ENCODE measurements at places on chromosomes 5 and 9.
A peak's percentile ranks its signal among the peaks of the same experiment; 100 is the strongest.

GRCh38 chr5:123545506-123545905, 33.5 kb downstream of the CSNK1G3 start:
- peak; percentile 9 for DNase-seq

- no peak for DNase-seq
Observed at GRCh38 chr5:81023261-81023970, 63.3 kb downstream of the RASGRF2 start.

GRCh38 chr5:127344931-127345330, 54.3 kb downstream of the MEGF10 start:
- DNase-seq, result no peak

- DNase-seq, result no peak
Observed at GRCh38 chr5:81010336-81011169, 50.4 kb downstream of the RASGRF2 start.

GRCh38 chr9:120572472-120572871, 7.5 kb downstream of the CDK5RAP2 start:
- DNase-seq, result no peak

DNA sequence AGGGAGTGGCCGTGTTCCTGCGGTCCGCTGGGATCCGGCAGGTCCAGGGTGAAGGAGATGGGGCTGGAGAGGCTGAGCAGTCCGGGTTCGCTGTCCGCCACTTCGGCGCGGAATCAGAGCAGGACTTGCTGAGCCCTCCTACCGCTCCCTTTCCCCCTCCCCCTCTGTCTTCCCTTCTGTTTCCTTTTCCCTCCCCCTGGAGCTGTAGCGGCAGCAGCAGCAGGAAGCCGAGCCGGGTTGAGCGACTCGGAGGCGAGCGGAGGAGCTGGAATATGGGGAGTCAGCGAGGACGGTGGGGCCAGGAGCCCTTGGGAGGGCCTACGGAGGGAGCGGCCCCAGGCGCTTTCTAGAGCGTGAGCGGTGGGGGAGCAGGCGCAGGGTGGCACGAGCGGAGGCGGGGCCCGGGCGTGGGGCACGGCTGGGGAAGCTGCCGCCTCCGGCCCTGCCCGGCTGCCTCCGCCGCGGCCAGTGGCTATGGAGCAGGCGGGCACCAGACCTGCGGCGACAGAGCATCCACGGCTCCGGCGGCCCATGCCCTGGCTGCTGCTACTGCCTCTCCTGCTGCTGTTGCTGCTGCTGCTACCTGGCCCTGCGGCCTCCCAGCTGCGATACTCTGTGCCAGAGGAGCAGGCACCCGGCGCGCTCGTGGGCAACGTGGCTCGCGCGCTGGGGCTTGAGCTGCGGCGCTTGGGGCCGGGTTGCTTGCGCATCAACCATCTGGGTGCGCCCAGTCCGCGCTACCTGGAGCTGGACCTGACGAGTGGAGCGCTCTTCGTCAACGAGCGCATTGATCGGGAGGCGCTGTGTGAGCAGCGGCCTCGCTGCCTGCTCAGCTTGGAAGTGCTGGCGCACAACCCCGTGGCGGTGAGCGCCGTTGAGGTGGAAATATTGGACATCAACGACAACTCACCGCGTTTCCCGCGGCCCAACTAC, at the start of gene PCDHAC2:
PCDHAC2 (plus strand) TSS at position 184 of the 933 bp plus-strand sequence; CDS start at position 475, 291 bp downstream.
- no peak for DNase-seq

GRCh38 chr5:177355868-177356168, 1.9 kb upstream of the RGS14 start:
- DNase-seq, result no peak

- no peak for DNase-seq
Observed at GRCh38 chr9:116998305-116998704, 311.2 kb downstream of the TRIM32 start.

DNA sequence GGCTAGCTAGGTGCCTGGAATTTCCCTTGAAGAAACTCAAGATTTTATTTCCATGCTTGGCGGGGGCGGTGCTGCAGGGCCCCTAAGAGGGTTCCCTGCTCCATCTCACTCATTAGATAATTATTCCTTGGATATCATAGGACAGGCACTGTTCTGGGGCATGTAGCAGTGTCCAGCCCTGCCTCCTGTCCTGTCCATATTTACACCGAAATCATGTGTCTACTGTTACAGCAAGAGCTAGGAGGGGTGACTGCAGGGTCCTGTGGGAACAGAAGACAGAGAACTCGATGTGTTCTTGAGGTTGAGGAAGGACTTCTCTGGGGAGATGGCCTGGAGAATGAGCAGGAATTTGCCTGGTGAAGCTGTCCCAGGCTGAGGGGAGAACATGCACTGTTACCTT, 96.6 kb downstream of the CYFIP2 start:
- no peak for DNase-seq

GRCh38 chr9:34498553-34498952, 24.2 kb downstream of the ENHO start:
- DNase-seq, result no peak

DNA sequence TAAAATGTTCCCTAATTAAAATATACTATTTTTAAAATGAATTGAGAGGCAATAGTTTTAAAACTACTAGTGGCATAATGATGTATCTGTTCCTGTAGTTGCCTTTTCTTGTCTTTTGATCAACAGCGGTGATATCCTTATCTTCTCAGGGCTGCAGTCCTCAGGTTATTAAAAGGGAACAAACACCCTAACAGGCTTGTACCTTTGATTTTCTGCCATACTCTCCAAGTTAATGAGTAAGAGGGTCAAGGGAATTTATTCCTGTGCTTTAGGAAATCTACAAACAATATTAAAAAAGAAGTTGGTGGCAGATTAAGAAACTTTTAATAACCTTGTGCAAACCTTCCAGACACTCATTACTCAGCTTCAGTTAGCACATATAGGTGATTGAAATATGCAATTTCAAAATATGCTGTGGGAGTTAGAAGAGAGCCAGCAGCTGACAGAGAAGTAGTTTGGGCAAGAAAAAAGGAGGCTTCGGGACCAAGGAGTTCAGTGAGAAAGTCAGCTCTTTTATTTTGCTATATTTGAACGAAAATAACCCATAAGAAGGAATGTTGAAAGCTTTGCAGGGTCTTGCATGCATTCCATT, 81.0 kb upstream of the TLE4 start:
- DNase-seq, result no peak

DNA sequence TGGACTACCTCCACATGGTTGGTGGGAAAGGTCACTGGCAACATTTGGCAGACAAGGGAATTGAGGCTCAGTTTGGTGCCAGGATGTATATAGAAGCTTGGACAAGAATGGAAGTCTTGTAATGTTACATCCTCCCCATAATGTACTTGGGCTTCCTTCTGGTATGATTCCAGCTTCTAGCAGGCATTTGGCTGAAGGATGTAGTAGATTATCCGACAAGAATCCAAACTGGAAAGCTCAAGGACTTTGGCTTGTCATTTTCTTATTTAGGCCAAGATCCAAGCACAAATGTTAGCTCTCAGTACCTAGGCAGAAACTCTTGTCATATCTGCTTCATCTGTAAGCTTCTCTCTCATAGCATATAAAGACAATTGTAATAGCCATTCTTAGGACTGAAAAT, 209.1 kb downstream of the MAPKAP1 start:
- no peak for DNase-seq

DNA sequence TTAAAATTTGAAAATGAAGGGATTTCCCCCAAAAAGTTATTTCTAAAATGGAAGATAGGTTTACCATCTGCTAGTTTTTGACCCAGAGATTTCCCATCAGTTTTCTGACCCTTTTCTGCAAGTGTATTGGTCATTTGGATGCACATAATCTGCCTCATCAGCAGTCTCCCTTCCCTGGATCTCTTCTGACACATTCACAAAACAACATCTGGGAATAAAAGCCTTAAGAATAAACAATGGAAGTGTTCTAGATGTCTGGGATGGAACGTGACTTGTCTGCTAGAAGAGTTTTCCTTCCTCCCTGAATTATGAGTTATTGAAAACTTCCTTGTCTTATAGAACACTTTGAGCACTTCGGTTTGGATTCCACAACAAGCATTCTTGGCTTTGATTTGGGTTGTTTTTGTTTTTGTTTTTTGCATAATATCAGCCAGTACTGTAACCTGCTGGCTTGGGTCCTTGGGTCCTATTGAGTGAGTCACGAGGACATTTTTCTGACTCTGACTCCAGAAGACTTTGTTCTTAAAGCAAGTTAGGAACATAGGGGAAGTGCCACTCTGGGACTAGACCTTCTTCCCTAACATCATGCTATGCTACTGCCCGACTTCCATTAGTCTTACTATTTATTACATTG, 18.2 kb upstream of the ESM1 start:
- DNase-seq, result no peak

DNA sequence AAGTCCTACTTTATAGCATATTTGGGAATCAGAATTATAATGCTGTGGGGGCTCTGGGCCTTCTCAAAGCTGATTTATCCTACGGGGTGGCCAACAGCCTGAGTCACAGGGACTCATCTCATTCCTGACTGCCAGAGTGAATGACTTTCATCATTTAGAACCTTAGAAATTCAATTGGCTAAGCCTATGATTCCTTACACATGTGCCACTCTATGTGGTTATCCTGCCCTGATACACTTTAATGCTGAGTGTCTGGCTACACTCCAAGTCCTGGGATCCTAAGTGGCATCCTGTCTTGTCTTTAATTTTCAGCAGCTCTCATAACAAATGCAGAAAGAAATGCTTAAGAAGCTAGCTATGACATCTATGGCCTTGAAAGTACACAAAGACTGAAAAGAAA, 75.2 kb upstream of the FREM1 start:
- DNase-seq, result no peak

GRCh38 chr5:13766236-13766635, 178.3 kb downstream of the DNAH5 start:
- no peak for DNase-seq

- no peak for DNase-seq
Observed at GRCh38 chr5:173633304-173633703, 16.9 kb upstream of the BOD1 start.

- no peak for DNase-seq
Observed at GRCh38 chr5:6719896-6720560, 6.8 kb downstream of the TENT4A start.

DNA sequence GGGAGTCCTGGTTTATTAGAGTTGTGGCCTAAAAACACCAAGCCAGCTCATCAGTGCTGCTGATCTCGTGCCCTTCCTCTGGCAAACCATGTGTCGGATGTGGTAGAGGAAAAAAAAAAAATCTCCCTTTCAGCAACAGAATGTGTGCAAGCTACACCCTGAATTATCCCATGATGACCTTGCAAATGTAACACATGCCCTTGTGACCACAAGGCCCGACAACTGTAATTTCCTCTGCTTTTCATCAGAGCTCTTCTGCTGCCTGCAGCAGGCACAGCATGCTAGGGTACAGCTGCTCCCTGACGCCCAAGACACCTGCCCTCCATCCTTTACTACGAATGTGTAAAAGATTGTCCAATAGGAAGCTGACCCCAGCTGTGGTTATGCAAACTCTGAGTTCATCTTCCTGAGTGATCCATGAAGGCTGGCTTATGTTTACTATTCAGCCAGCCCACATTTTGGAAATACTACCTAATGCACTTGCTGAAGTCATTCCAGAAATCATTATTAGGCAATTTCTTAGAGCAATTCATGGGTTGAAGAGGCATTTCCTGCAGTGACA, 14.6 kb upstream of the BNC2 start:
- DNase-seq, result peak; percentile 1

DNA sequence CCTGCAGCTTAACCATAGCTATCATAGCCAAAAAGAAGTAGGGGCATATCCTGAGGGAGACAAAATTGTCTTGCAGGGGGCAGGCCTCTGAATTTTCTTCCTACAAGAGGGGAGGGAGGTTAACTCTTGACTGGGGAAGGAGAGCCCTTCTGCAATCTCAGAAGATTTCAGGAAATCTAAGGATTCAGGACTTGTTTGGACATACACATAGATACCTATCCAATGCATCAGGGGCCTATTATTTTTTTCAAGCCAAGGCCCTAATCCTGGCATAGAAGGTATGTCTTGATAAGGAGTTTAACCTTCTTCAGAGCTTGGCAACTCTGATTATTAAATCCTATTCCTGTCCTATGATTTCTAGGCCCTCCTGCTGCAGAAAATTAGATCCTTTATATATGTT, 375.1 kb upstream of the ACTBL2 start:
- no peak for DNase-seq

DNA sequence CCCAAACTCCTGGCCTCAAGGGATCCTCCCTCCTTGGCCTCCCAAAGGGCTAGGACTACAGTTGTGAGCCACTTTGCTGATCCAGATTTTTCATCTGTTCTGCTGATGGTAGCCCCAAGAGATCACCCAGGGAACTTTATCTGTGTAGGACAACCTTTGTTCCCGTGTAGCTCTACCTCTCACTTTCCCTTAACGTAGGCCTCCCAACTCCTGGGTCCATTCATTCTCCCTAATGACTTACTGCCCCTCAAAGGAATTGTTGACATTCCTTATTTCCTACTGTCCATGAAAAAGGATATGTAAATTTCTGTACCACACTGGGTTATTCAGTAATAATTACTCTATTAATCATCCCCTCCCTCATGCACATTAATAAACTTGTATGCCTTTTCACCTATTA, 51.0 kb upstream of the PHF24 start:
- no peak for DNase-seq

GRCh38 chr5:125088522-125089105, 342.2 kb upstream of the ZNF608 start:
- no peak for DNase-seq

DNA sequence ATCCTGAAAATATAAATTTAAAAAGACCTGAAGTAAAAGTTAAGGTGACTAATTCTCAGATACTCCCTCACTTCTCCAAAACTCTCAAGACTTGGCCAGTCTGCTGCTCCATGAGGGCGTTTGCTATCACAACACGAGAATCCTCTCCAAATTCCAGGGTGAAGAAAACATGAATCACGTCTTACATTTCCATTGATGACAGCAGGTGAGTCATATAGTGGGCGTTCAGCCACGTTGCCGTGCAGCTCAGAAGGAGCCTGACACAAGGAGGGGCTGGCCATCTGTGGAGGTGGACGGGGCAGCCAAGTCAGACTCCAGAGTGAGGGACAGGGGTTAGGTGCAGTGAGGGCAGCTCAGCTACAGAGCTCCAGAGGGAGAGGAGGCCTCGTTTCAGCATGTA, 555.1 kb upstream of the ADAMTS16 start:
- DNase-seq, result no peak

DNA sequence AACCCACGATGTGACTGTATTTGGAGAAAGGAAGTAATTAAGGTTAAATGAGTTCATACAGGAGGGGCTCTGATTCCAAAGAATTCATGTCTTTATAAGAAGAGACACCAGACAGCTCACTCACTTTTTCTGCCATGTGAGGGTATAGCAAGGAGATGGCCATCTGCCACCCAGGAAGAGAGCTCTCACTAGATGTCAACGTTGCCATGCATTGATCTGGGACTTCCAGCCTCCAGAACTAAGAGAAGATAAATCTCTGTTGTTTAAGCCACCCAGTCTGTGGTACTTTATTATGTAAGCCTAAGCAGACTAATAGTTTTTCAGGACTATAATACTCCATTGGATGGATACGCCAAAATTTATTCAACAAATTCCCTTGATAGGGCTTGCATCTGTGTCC, 89.8 kb upstream of the RAD23B start:
- no peak for DNase-seq

- DNase-seq, result no peak
Observed at GRCh38 chr9:8652255-8652654, 852.7 kb upstream of the DMAC1 start.

DNA sequence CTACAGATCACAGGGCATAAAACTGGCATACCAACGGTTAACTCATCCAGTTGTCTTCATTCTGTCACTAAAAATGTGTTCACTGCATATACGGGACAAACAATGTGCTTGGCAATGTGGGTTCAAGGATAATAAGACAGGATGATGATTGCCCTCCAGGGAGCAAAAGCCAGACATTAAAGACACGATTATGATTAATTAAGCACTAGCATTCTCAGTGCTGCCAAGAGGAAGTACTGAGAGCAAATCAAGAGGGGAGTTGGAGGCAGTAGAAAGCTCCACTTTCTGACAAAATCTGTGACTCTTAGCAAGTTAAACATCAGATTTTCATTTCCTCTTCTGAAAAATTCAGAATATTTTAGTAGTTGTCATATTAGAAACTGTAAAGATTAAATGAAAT, 9.0 kb upstream of the IFNA8 start:
- DNase-seq, result no peak

All from activated CD4-positive, alpha-beta T cell treated with anti-CD3 and anti-CD28 coated beads, Interleukin-10, Interleukin-2, amounts not matched to agents 100 ng/mL and 50 ng/mL, durations not matched to agents 16 hours and 8 hours (primary cell).